AG04449 (cell line): ENCODE measurements at places on chromosomes 13 and 19.

GRCh38 chr19:41529484-41530183 lies 46.3 kb upstream of the CEACAM21 start:
- no peak for DNase-seq

DNA sequence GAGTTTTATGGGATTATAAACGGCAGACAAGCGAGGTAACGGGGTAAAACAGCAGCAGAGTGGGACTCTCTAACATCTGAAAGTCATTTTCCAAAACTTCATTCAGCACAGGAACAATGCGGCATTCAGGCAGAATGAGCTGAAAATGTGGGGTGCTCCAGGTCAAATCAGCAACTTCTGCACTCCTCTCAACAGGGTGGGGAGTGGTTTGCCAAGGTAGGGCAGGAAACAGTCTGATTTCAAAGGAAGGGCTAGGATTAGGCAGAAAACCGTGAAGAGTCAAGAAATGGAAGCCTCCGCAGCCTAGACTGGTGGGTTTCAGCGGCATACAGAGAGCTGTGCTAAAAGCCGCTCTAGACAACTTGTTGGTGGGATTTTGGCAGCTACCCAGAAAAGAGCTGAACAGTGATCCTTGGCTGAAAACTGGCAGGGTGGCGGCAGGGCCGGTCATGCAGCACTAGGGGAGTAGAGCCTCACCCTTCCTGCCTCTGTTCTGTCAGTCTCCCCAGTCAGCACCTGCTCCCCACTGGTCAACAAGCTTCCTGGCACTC lies 154.2 kb upstream of the KLF12 start:
- DNase-seq, result no peak

GRCh38 chr13:105509981-105510762 lies 1025.3 kb downstream of the EFNB2 start:
- no peak for DNase-seq

- no peak for DNase-seq
These were observed 24.6 kb downstream of the OPA3 start for GRCh38 chr19:45560038-45560437.

DNA sequence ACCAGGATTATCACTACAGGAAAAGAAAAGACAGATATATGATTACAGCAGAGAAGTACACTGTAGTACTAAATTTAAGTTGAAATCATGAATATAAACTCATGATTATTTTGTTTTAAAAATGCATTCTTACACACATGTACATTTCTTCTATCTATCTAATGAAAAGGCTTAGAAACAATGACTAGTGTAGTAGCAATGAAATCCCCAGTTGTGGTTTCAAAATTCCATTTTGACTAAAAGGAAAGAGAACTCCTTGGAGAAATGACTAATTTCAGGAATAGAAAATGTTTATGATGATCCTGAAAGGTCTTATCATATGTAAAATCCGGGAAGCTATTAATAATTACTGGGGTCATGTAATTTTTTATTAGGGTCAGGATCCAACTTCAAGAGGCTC lies 195.0 kb upstream of the STARD13 start:
- DNase-seq, result no peak

GRCh38 chr13:30312904-30313303 lies 5.6 kb upstream of the KATNAL1 start:
- DNase-seq, result peak; percentile 33

DNA sequence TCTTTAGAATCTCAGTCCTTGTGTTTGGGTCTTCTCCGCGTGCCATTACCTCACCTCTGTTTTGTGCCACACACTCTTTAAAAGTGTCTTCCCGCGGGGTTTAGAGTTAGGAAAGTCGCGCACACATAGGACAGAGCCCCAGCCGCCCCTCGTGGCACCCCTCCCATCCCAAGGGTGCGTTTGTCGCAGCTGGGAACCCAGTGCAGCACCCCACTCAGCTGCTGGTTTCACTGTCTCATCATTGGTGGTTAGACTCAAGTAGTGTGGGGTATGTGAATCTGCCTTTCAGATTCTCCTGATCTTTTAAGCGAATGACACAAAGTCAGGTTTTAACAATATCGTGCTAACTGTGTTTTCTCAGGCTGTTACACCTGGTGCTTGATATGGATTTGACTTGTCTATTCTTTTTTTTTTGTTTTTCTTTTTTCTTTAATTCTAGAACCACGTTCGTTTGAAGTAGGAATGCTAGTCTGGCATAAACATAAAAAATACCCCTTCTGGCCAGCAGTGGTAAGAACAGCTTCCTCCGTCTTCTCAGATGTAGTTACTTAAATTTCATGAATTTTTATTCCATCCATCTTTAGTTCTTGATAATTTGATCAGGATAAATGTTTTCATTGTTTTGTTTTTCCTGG lies 19.5 kb upstream of the NDUFS7 start:
- DNase-seq, result no peak

- no peak for DNase-seq
These were observed 9.1 kb upstream of the LHFPL6 start for GRCh38 chr13:39612023-39612637.

GRCh38 chr19:31214086-31214485 lies 135.2 kb downstream of the TSHZ3 start:
- peak; percentile 98 for DNase-seq

- no peak for DNase-seq
These were observed 8.8 kb downstream of the PRR36 start for GRCh38 chr19:7865262-7865911.

DNA sequence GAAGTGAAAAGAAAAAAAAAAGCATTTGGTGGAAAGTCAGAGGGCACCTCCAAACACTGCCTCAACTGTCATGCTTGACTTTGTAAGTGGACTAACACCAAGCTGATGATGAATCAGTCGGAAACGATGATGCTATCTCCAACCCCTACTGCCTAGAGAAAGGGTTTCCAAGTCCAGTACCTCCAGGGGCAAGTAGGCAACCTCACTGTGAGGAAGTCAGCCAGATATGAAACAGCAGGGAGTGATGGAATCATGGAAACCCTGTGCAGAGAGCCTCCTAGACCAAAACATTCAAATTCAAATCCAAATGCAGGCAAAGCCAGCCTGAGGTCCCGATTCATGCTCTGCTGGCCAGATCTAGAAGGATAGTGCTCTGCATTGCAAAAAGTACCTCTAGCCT lies 100.9 kb upstream of the SERP2 start:
- no peak for DNase-seq
